HCT116 (cell line): ENCODE measurements at places on chromosomes 5 and 9.

GRCh38 chr9:128148509-128149000, 698 bp upstream of the LCN2 start:
- no peak for DNase-seq

GRCh38 chr5:74017786-74018211, 391.8 kb downstream of the ARHGEF28 start:
- peak; percentile 73 for DNase-seq

GRCh38 chr9:70466976-70467561, 52.6 kb upstream of the KLF9 start:
- no peak for DNase-seq

- DNase-seq, result no peak
These were observed 14.6 kb downstream of the NREP start for GRCh38 chr5:111742177-111742994.

DNA sequence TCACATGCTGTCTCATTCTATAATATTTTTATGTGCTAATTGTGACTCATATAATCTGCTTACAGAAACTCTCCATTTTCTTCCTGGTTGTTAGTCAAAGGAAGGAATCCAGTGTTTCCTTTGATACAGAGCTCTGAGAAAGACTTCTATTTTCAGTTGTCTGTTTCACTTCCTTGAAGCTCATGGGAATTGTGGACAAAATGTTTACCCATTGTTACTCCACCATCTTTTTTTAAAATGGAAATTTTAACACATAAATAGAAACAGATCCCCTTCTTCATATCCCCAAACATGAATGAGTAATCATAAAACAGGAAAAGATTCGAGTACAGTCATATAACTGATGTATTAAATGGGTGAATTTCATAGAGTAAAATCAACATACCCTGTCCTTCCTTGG, 42.0 kb upstream of the KCNN2 start:
- no peak for DNase-seq

DNA sequence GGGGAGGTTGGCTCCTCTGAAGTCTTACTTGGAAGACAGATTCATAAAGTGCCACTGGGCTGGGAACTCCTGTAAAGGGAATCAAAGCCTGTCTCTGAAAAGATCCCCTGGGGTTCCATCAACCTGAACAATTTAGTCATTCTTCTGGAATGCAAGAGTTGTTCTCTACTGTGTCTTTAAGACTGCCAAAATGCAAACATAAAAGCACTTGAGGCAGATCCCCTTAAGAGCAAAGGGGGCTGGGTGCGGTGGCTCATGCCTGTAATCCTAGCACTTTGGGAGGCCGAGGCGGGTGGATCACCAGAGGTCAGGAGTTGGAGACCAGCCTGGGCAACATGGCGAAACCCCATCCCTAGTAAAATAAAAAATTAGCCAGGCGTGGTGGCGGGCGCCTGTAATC, 16.7 kb downstream of the CDKN2AIPNL start:
- no peak for DNase-seq

DNA sequence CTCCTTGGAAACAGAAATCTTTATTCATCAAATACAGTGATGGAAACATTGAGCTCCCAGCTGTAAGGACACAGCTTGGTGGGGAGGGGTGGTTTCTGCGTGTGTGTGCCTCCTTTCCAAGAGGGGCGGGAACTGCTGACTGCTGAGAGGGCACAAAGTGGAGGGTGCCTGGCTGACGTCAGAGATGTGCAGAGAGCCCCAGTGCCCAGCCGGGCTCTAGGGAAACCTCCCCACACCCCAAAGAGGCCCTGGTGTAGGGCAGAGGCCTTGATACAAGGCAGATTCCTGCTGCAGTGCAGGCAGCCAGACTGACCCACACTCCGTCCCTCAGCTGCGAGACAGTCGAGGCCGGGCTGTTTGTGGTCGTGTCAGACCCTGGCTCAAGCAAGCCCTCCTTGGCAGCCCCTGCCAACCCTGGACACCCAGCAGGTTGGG, 191.0 kb downstream of the CACNA1B start:
- DNase-seq, result no peak
